ENCODE measurements at places on chromosomes 6 and 20.
A peak's percentile ranks its signal among the peaks of the same experiment; 100 is the strongest.

- no peak for DNase-seq
These were observed 35.1 kb upstream of the HS3ST5 start for GRCh38 chr6:114377881-114378280.

GRCh38 chr6:135995545-135995898 is 144.0 kb downstream of the PDE7B start:
- DNase-seq: no peak

GRCh38 chr20:49534255-49534712 is 33.7 kb downstream of the PTGIS start:
- peak; percentile 74 for DNase-seq

GRCh38 chr6:34098045-34098936 is 47.6 kb downstream of the GRM4 start:
- DNase-seq: no peak

DNA sequence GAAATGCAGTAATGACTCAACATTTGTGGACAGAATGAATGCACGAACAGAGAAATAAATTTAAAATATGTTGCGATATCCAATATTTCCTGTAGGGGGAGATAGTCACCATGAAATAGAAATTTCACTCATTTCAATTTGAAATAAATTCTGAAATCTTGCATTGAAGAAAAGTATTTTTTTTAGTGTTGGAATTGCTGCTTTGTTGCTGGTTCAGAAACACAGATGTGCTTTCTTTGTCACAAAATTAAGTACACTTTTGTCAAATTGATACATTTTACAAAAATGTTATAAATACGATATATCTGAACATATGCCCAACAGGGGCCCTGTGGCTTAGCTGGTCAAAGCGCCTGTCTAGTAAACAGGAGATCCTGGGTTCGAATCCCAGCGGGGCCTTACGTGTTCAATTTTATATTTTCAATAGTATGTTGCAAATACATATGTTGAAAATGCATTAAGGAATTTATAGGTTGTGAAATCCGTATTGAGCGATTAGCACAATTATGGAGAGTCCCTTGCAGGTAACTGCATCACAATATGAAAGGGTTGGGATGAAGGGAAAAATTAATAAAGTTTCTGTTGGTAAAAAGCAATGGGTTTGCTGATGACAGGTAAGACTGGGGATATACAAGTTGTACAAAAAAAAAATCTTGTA is 85.4 kb upstream of the PRSS16 start:
- DNase-seq: peak; percentile 36

DNA sequence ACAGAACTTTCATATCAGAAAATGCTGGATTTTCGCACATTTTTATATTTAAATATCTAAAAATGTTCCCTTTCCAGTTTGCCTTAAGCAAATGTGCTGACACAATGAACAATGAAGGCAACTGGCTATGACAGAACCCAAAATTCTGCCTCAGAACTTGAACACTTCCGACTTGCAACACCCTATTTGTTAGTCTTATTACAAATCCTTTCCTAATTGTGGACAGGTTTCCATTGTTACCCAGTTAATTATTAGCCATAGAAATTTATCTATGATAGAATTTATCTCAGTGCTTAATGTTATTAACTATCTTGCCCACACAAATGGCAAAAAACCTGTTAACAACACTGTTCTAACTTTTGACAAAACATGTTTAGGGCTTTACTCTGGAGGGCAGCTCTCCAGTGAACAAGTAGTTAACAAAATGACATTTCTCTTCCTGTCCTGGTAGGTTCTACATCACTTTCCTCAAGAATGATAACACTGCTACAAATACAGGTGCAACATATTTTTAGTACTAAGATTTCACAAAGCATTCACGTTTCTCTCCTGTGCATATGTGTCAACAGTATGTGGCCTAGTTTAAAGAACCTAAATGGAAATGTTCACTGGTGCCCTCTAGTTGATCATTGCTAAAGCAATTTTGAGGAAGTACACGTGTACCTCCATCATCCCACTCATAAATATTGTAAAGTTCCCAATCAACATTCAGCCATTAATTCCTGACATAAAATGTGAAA is 58.4 kb downstream of the HIVEP2 start:
- peak; percentile 15 for DNase-seq

- DNase-seq: no peak
These were observed 130.8 kb upstream of the SASH1 start for GRCh38 chr6:148211777-148212324.

- DNase-seq: peak; percentile 54
These were observed 584 bp downstream of the KIF13A start for GRCh38 chr6:17986656-17987446.

DNA sequence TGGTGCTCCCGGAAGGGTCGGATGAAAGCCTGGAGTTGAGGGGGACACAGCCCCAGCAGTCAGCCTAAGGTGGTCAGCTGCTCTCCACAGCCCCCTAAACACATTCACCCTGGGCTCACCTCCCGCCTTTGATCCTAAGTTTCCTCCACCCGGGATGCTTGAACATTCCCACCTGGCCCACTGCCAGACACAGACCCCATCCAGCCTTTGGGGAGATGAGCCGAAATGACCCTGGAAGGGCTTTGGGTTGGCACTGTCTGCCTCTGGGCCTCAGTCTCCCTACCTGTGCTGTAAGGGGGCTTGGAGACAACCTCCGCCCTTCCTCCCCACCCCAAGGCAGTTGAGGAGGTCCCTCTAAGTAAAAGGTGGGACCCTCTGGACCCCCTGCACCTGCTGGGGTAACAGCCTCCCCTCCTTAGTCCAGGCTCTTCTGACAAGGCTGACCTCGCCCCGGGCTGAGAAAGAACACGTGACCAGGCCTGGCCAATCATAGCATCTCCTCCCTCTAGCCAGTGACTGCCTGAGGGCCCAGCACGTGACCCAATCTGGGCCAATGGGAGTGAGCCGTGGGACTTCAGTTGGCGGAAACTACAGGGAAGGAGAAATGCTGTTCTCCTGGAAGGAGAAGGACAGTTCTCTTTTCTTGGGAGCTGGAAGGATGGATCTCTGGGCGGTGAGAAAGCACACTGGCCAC is 16.9 kb upstream of the UBE2V1 start:
- no peak for DNase-seq

GRCh38 chr6:111782192-111782809 is 91.0 kb downstream of the FYN start:
- DNase-seq: no peak

GRCh38 chr6:115969930-115970273 is 90.8 kb downstream of the FRK start:
- no peak for DNase-seq

GRCh38 chr20:15940127-15940526 is 633.1 kb downstream of the KIF16B start:
- no peak for DNase-seq

- no peak for DNase-seq
These were observed 321.7 kb downstream of the CENPW start for GRCh38 chr6:126661646-126662045.

DNA sequence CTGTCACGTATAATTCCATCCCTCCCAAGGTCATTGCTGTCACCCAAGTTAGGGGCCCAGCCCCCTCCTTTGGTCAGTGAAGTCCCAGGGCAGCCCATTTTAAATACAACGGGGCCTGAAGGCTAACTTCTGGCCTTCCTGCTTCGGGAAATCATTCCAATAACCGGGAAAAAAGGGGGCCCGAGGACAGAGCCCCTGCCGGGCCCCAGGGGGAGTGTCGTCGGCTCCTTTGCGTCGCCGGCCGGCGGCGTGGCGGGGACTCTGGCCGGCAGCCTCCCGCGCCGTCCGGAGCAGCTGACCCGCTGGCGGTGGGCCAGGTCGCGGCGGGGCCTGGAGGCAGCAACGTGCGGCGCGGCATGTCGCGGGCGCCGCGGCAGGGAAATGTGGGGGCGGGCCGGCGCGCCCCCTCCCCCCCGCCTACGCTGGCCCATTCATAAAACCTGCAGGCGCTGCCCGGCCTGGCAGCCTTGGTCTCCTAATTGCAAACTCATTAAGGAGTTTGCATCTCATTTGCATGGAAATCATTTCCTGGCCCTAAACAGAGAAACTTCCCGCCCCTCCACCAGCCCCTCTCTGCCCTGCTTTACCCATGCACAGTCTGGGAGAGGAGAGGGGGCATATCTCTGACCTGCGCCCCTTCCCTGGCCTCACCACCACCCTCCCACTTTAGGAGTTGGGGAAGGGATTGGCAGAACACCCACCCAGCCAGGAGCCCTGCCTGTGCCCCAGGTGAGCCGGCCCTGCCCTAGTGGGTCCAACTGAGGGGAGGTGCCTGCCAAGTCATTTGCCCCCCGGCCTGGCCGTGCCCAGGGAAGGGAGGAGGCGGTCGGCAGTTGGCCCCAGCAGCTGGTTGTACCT is 50.7 kb downstream of the MRPL14 start:
- peak; percentile 77 for DNase-seq

DNA sequence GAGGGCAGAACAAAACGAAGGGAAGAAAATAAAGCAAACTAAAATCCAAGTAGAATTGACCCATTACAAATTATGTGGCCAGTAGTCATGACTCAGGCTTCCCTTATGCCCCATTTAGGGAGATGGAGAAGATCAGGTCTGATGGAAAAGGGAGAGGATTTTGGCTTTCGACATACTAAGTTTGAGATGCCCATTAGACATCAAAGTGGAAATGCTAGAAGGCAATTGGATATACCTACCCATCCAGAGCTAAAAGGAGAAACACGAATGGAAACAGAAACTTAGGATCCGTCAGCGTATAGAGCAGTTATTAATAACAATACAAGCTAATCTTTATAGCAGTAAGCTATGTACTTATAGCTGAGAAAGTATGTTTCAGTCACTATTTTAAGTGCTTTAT is 4.8 kb downstream of the TRPC4AP start:
- DNase-seq: no peak

DNA sequence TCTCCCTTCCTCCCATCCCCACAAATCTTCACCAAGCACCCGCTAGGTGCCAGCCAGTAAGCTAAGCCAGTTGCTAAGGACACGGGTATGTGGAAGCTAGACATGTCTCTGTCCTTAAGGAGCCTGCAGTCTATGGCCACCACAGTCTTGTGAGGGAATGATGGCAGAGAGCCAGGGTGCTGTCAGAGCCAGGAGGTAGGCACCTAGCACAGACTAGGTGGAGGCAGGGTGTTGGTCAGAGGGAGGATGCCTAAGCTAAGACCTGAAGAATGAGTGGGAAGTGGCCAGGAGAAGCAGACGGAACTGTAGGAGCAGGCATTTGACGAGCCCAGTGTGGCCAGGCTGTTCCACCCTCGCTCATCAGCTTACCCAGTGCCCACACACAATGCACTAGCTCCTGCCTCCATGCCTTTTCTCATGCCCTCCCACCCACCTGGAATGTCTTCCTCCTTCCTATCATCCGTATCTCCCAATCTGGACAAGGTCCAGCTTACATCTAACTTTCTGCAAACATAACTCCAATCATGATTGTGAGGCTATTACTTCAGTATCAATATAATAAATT is 125.6 kb downstream of the FOXC1 start:
- DNase-seq: no peak

- DNase-seq: peak; percentile 71
These were observed 25.6 kb upstream of the FUCA2 start for GRCh38 chr6:143536866-143537691.

- peak; percentile 79 for DNase-seq
These were observed 89.1 kb downstream of the NCR2 start for GRCh38 chr6:41424370-41425058.

- peak; percentile 27 for DNase-seq
These were observed 47.1 kb downstream of the DST start for GRCh38 chr6:56595490-56596122.

DNA sequence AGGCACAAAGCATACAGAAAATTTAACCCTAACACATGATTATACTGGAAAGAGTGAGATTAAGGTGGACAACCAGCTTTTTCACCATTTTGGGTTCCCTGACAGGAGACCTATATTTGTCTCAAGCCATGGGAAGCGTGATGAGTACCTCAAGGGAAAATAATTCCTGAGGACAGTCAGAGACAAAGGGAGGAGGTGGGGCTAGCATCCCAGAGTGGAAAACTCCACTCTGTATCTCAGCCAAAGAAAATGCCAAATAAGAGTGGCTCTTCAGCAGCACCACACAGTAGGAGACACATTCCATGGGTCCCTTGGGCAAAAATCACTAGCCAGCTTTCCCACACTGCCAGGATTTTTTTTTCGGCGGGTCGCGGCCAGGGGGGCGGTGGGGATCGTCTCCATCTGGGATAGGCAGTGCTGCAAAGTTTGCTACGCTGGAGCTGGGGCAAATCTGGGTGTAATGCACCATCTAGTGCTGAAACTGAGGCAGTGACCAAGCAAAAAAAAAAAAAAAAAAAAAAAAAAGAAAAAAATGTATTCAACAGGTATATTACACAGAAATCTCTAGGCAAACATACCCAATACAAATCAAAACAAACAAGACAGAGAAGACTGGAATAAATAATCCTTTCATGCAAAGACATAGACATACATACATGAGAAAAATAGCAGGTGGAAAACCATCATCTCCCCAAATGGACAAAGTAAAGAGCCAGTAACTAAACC is 77.3 kb upstream of the SLC35F1 start:
- peak; percentile 30 for DNase-seq

GRCh38 chr6:90315354-90315950 is 18.8 kb upstream of the BACH2 start:
- DNase-seq: no peak

DNA sequence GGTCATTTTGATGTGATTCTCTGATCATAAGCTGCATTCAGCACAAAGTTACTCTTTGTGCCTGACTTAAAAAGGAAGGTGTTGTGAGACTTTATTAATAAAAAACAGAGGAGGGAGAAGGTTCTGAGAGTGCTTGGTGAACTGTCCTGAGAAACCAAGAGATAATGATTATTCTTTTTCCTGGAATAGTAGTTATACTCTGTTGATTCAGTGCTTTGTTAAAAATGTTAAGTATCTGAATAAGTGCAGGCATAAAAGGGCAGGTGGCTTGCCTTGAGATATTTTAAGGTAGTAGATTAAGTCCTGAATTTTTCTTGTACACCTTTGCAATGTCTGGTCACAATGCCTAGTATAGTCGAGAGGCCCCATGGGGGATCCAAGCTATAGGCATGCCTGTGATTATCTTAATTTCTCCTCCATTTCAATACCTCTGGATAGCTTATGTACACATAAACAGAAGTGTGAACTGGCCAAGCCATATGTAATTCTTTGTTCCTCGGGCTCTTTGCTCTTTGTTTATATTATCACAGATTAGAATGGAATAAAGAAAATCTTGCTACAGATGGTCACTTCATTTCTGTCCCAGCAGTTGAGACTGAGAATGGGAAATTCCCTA is 50.0 kb downstream of the SOBP start:
- no peak for DNase-seq

- DNase-seq: no peak
These were observed 259.2 kb downstream of the DLL1 start for GRCh38 chr6:170031684-170032121.

GRCh38 chr6:85348643-85349042 is 101.2 kb upstream of the NT5E start:
- DNase-seq: no peak

GRCh38 chr6:116099036-116099435 is 1.6 kb upstream of the NT5DC1 start:
- no peak for DNase-seq

- DNase-seq: no peak
These were observed 15.9 kb upstream of the MDFI start for GRCh38 chr6:41622206-41622988.

- no peak for DNase-seq
These were observed 101.1 kb downstream of the MAP3K7 start for GRCh38 chr6:90485635-90486277.

GRCh38 chr6:72855471-72855870 is 233.6 kb downstream of the KCNQ5 start:
- no peak for DNase-seq

All from GM13976 (cell line).